Activated T-helper 2 cell treated with anti-CD3 and anti-CD28 coated beads, Interferon-gamma antibody, Interleukin-2, Interleukin-4, amounts not matched to agents 10 μg/mL and 5 μg/mL and 100 μg/mL, durations not matched to agents 14 hours and 24 hours and 36 hours (primary cell): ENCODE measurements at places on chromosomes 6 and 20. TPM values are rescaled to one million over a fixed set of nuclear protein-coding genes. Genes with fewer than 3 reads are reported as not detected.
A peak's percentile ranks its signal among the peaks of the same experiment; 100 is the strongest.

DNA sequence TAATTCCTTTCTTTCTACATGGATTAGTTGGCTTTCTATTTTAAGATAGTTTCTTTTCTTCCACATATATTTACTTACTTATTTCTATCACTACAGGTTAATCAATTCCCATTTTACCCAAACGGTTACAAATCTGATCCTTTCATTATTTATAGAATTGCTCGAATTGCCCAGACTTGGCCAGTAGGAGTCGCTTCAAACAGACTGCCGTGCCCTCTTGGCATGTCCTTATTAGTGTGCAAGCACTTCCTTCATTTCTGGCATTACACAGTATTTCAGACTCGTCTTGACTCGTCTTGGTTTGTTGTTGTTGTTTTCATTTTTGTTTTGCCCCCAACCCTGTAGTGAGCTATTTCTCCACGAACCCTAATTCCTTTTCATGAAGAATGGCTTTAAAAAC lies 74.6 kb downstream of the SAMD3 start:
- peaks cover 42% of the 10 kb centered on the region for H3K36me3 ChIP-seq
- H3K4me3 ChIP-seq = no peak overlapping the region
- H3K4me1 ChIP-seq = no peaks in the 10 kb centered on the region

Gene TMEM217
- 4.5 and 4.8 TPM in 2 replicates for total RNA-seq

DNA sequence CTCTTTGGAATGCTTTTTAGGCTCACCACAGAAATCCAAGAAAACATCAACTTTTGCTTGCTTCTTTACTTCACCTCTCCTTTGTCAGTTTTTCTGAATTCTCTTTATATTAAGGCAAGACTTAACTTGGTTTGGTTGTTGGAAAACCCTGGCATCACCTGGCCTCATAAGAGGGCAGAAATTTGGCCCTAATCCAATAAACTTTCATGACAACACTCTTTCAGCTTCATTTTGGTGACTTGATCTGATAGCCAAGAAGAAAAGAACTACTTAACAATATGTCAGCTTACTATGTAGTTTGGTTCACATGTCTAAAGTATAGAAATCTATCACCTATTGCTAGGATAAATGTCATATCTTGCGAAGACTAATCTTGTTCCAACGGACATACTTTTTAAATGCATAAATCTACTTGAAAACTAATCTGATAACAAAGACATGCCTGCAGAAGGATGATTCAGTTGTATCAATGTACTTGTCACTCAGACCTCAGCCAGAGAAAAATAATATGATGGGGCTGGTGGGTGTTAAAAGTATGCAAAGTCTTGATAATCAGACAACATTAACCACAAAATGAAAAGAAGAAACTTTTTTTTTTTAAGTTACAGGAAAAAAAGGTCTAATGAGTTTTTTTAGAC lies 19.3 kb upstream of the HBS1L start:
- H3K27me3 ChIP-seq = no peaks in the 10 kb centered on the region
- DNase-seq = no peak
- H3K27ac ChIP-seq = peak overlapping the region; percentile 59
- H3K4me1 ChIP-seq = peaks cover 19% of the 10 kb centered on the region
- H3K36me3 ChIP-seq = peaks cover 2% of the 10 kb centered on the region

Gene BFSP1
- total RNA-seq = 0.51 and 0.82 TPM in 2 replicates

GRCh38 chr6:41976794-41977484 lies 35.3 kb upstream of the CCND3 start:
- no peak for DNase-seq
- peaks cover 8% of the 10 kb centered on the region for H3K36me3 ChIP-seq
- no peak overlapping the region for H3K4me3 ChIP-seq

- H3K4me3 ChIP-seq = no peak overlapping the region
- no peaks in the 10 kb centered on the region for H3K36me3 ChIP-seq
These were observed 128.8 kb downstream of the PHF3 start for GRCh38 chr6:63764318-63764916.

DNA sequence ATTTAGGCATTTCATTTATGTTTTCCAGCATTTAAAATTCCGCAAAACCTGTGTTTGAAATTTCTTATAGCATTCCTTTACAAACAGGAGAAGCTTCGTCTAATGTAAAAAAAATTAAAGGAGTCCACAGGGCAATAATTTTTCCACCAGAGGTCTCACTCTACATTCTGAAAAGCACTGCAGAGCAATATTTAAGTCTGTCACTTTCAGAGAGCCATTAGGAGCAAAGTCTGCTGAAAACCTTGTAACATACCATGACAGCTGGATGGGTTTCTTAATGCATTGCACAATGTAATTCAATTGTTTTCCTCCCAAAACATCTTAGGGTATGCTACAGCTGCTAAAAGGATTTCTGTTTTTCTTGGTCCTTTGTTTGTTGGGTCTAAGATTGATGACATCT lies 18.0 kb downstream of the BAG2 start:
- no peak overlapping the region for H3K4me3 ChIP-seq
- peaks cover 44% of the 10 kb centered on the region for H3K36me3 ChIP-seq
- H3K27ac ChIP-seq = no peak overlapping the region
- peaks cover 5% of the 10 kb centered on the region for H3K4me1 ChIP-seq
- no peaks in the 10 kb centered on the region for H3K27me3 ChIP-seq

DNA sequence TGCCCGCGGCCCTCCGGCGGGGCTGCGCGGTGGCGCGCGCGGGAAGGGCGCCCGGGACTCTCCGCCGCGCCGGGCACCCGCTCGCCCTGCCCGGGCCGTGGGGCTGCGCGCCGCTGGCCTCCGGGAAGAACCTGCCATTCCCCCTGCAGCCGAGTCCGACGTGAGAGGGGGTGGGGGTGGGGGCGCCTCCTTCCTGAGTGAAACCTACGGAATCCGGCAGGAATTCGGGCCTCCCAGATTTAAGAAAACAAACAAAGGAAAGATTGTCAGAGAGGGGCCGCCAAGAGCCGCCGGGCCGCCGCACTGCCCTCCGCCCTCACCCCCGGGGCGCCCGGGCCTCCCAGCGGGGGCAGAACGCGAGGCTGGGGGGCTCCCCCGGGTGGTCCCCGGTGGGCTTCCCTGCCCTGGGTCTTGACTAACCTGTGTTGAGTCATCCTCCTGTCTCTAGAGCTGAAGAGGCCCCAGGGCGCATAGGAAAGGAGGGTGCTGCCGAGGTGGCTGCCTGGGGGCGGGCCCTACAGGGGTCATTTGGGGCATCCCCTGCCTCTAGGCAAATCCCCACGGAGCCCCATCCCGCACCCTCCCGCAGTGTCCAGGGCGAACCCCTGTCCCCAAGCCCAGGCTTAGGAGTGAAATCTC lies 42.2 kb upstream of the FOXP4 start:
- no peak overlapping the region for H3K27ac ChIP-seq
- peaks cover 2% of the 10 kb centered on the region for H3K4me1 ChIP-seq
- no peak for DNase-seq
- H3K27me3 ChIP-seq = peaks cover 62% of the 10 kb centered on the region
- no peaks in the 10 kb centered on the region for H3K36me3 ChIP-seq

Gene GMDS
- 35.7 and 36.9 TPM in 2 replicates for total RNA-seq

Gene NMBR
- total RNA-seq = not detected in 2 replicates

- no peaks in the 10 kb centered on the region for H3K36me3 ChIP-seq
- no peak for DNase-seq
- H3K4me1 ChIP-seq = no peaks in the 10 kb centered on the region
- H3K27ac ChIP-seq = no peak overlapping the region
- no peaks in the 10 kb centered on the region for H3K27me3 ChIP-seq
These were observed 242.0 kb downstream of the ESR1 start for GRCh38 chr6:152049502-152049901.

Gene PRND
- not detected in 2 replicates for total RNA-seq

Gene MUC22
- not detected in 2 replicates for total RNA-seq

- H3K4me3 ChIP-seq = no peak overlapping the region
- H3K36me3 ChIP-seq = peaks cover 25% of the 10 kb centered on the region
- H3K4me1 ChIP-seq = peaks cover 57% of the 10 kb centered on the region
- peak overlapping the region; percentile 31 for H3K27ac ChIP-seq
These were observed 14.1 kb downstream of the FKBP5 start for GRCh38 chr6:35674594-35674993.

- H3K36me3 ChIP-seq = no peaks in the 10 kb centered on the region
- H3K27me3 ChIP-seq = peaks cover 26% of the 10 kb centered on the region
- H3K4me1 ChIP-seq = no peaks in the 10 kb centered on the region
- H3K27ac ChIP-seq = no peak overlapping the region
These were observed 47.2 kb downstream of the FOXF2 start for GRCh38 chr6:1436334-1437306.

Gene TP53TG5
- not detected in 2 replicates for total RNA-seq

GRCh38 chr6:100686216-100686615 lies 194.9 kb downstream of the ASCC3 start:
- no peak overlapping the region for H3K27ac ChIP-seq
- peaks cover 3% of the 10 kb centered on the region for H3K36me3 ChIP-seq
- no peak for DNase-seq
- H3K27me3 ChIP-seq = no peaks in the 10 kb centered on the region

Gene PSMG4
- 26.4 and 30.9 TPM in 2 replicates for total RNA-seq

DNA sequence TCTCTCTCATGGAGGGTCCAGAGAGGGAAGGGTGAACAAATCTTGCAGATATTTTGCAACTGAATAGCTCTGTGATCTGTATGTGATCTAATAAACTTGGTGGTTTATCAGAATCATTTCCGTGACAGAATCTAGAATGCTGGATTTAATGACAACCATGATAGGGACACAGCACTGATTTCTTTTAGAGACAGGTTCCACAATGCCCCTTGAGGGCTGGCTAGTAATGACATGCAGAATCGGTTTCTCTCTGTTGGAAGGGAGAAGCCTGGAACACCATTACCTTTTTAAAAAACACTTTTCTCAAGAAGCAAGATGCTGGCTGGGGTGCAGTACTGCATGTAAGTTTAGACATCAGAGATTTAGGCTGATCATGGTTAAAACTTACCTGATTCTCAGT lies 313.4 kb downstream of the CDH26 start:
- no peaks in the 10 kb centered on the region for H3K27me3 ChIP-seq
- H3K4me1 ChIP-seq = peaks cover 7% of the 10 kb centered on the region
- H3K27ac ChIP-seq = no peak overlapping the region
- H3K36me3 ChIP-seq = no peaks in the 10 kb centered on the region
- H3K4me3 ChIP-seq = no peak overlapping the region
- no peak for DNase-seq

DNA sequence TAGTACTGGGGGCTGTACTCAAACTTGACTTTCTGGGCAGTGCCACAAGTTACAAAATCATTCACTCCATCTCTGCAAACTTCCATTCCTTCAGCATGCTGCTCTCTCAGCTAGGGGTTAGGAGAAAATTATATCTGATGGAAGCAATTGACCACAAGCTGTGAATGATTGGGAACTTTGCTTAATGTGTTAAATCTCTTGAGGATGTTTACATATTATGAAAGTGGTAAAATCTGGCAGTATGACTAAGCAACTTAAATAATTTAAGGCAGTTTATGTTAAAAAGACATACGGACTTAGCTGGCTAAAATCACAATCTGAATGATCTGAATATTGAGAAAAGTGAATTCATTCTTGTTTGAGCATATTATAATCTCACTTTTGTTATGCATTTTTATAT lies 415.0 kb downstream of the PHF3 start:
- H3K4me3 ChIP-seq = no peak overlapping the region
- no peak overlapping the region for H3K27ac ChIP-seq
- no peaks in the 10 kb centered on the region for H3K36me3 ChIP-seq
- H3K27me3 ChIP-seq = no peaks in the 10 kb centered on the region
- DNase-seq = no peak

Gene SPTLC3
- 0.68 and 0.80 TPM in 2 replicates for total RNA-seq

- DNase-seq = no peak
- no peaks in the 10 kb centered on the region for H3K27me3 ChIP-seq
- H3K4me3 ChIP-seq = no peak overlapping the region
- no peaks in the 10 kb centered on the region for H3K36me3 ChIP-seq
- no peaks in the 10 kb centered on the region for H3K4me1 ChIP-seq
These were observed 211.5 kb downstream of the GRM1 start for GRCh38 chr6:146240322-146240721.

Gene CST2
- not detected in 2 replicates for total RNA-seq

DNA sequence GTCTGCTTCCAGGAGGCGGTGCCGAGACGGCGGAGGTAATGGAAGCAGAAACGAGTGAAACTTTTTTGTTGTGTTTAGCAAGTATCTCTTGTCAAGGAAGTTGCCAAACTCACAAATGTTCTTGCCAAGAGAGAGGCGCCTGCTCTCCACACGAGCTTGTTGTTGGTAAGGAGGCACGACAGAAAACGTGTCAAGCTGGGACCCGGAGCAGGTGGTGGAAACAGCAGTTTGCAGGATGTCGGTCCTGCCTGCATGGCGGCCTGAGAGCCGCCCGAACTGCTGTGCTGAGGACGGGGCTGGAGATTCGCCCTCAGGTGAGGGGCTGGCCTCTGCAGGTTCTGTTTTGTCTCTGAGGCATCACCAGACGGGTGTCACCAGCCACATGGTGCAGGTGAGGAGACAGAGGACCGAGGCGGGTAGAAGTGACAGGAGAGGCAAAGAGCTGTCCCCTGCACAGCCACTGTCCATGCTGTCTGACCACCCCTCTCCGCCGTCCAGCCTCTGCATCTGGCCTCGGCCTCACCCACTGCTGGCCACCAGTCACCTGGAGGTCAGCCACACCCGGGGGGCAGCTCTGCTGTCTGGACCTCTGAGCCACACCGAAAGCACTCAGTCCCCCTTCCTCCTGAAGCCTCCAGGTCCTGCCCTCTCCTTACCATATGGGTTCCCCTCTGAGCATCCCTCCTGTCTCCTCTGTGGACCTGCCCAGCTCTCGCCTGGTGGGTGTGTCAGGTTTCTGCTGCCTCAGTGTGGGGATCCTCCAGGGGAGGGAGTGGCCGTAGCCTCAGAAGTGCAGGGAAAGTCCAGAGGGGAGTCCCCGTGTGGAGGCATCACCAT lies 261.5 kb downstream of the TAF4 start:
- H3K36me3 ChIP-seq = no peaks in the 10 kb centered on the region
- H3K27ac ChIP-seq = no peak overlapping the region
- DNase-seq = no peak

GRCh38 chr20:2921506-2921905 lies 48.2 kb downstream of the PTPRA start:
- no peak overlapping the region for H3K4me3 ChIP-seq
- H3K4me1 ChIP-seq = peaks cover 19% of the 10 kb centered on the region
- no peak for DNase-seq
- no peak overlapping the region for H3K27ac ChIP-seq
- no peaks in the 10 kb centered on the region for H3K27me3 ChIP-seq

DNA sequence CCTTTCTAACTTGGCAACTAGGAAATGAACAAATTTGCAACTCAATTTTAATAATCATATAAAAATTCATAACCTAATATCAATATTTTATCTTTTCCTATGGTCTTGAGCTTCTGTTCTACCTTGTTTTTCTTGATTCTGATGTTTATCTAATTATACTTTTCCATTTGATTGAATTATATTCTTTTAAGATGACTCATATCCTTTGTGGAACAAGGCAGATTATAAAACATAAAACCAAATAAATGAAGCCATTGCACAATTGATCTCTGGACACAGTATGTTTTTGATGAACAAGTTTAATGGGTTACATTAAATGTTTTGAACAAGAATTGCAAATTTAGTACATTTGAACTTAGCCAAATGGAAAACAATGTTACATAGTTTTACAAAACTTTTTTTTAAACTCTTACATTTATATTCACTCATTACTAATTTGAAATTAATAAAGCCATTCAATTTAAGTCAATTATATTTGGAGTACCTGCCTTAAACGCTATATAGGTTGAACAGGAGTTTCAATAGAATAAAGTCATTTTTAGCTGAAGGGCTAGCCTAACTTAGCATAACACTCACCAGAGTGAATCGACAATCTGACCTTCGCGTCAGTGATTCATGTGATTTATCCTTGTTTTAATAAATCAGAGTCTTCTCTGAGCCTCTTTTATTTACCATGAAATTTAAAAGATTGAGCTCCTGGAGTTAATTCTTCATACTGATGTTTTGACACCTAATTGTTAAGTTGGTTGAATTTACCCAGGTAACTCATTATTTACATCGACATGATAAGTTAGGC lies 3.8 kb downstream of the NCOA7 start:
- peak overlapping the region; percentile 88 for H3K27ac ChIP-seq
- no peak overlapping the region for H3K4me3 ChIP-seq
- peaks cover 37% of the 10 kb centered on the region for H3K36me3 ChIP-seq
- H3K4me1 ChIP-seq = peaks cover 53% of the 10 kb centered on the region
- H3K27me3 ChIP-seq = no peaks in the 10 kb centered on the region

Gene ZC3H12D
- total RNA-seq = 15.0 and 15.6 TPM in 2 replicates
